Fibroblast of the aortic adventitia (primary cell): ENCODE measurements at places on chromosomes 11 and 22. TPM values are rescaled to one million over a fixed set of nuclear protein-coding genes. Genes with fewer than 3 reads are reported as not detected.

MMP27 gene
- total RNA-seq, result 0.18 TPM in 1 of 2 replicates, not detected in the other

DNA sequence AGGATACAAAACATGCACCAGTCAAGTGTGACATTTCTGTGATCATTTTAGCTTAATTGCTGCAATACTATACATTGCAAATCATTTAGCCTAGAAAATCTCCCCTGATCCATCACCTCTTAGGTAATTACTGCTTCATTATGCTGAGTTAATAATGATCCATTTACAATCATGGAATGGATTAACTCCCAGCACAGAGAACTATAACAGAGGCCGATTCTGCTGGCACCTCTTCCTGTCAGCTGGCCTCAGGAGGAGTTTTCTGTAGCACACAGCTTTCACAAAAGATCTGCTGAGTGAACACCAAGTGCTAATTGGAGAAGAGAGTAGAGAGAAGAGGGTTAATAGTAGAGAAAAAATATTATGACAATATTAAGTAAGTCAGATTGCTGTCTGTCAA, 591.8 kb upstream of the KIRREL3 start:
- no peak for DNase-seq

DNA sequence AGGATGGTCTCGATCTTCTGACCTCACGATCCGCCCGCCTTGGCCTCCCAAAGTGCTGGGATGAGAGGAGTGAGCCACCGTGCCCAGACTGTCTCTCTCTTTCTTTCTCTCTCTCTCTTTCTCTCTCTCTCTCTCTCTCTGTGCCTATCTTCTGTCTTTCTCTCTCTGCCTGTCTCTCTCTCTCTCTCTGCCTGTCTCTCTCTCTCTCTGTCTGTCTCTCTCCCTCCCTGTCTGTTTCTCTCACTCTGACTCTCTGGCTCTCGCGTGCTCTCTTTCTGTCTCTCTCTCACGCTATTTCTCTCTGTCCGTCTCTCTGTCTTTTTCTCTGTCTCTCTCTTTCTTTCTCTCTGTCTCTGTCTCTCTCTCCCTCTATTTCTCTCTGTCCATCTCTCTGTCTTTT, 3911.2 kb upstream of the OR11H1 start:
- peak; percentile 8 for DNase-seq

DNA sequence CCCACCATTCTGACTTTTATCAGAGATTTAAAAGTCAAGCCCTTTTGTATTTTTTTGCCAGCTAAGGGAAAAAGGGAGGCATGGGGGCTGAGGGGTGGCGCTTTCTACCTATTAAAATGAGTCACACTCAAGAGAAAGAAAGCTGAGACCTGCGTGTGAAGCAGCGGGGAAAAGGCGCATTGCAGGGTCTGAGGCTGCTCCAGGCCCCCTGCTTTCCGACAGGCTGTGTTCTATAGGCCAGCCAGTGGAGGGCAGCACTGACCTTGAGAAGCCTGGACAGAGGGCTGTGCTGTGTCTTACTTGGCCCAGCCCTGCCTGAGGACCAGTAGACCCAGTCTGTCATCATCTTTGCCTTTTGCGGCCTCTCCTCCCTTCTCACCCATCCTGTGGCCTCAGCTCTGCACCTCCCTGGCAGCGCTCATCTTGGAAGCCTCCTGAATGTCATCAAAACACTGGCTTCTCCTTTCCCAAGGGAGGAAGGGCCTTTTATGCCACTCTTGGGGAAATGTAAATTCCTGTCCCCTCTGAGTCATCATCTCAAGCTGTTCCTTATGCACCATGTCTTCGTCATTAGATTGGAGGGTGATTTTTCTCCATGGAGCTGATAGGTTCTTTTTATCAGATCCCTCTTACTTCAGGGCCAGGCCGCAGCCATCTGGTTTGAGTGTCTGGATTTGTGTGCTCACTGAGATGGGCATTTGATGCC, 12.6 kb upstream of the MAPK8IP1 start:
- DNase-seq, result peak; percentile 65

RAB36 gene
- total RNA-seq, result 3.5 and 4.6 TPM in 2 replicates

DNA sequence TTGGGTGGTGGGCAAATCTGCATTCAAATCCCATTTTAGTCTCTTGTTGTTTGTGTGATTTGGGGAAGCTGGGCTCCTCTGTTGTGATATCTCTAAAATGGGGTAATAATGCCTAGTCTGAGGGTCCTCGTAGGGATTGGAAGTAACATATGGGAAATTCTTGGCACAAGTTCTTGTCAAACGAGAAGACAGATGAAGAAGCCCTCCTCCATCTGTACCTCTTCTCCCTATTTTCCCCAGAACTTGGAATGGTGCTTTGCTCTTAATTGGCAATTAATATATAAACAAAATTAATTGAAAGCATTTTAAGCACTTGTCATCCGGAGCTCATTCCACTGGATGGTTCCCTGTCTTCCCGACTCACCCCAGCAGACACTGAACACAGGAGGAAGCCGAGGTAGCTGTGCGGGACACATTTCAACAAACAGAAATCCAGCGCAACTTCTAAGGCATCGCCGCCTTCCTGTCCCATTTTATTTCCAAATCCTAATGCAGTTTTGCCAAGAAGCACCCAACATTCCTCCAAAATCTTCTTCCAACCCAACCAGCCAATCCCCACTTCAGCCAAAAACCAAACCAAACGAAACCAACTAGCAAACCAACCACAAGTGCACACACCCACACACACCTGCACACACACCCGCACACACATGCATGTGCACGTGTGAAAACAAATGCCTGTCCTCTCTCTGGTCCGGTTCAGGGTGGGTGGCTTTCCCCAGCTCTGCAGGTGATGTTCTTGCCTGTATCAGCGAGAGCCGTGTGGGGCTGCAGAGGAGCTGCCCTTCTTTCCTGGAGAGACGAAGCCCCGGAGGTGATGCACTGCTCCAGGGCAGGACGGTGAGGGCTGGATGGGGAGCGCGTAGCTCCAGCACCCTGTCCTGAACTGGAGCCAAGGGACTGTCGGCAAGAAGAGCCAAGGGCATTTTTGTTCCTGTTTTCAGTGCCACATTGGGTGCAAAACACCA, 100.8 kb upstream of the B3GAT1 start:
- no peak for DNase-seq

NFRKB gene
- 8.8 and 21.5 TPM in 2 replicates for total RNA-seq

NAALADL1 gene
- total RNA-seq, result 9.7 and 11.5 TPM in 2 replicates

- no peak for DNase-seq
Measured at GRCh38 chr22:47393191-47393590, 630.7 kb downstream of the TBC1D22A start.

PHLDA2 gene
- 1.2 and 3.8 TPM in 2 replicates for total RNA-seq

DNA sequence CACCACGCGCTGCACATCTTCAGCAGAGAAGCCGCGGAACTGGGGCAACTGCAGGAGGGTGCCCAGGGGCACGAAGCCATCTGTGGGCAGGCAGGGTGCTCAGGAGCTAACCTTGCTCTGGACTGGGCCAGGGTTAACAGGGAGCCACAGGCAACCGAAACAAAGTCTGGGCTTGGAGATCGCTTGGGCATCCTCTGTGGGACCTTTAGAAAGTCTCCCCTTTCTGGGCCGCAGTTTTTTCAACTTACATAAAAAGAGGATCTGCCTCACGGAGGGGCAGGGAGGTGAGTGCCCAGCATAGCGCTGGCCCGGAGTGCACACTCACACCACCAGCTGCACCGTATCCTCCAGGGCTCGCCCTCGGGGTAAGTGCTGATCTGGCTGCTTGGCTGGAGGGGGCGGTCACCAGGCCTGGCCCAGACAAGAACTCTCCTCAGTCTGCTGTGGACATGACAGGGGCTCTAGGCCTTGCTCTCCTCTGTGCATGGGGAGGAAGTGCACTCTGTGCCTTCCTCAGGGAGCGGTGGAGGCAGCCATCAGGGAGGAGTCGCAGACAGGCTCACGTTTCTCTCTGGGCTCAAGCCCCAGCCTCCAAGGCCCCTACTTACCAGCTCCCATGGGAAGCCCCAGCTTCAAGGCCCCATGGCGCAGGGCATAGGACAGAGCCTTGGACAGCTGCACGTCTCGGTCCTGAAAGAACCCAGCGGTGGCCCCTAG, 937 bp downstream of the TRPT1 start:
- DNase-seq, result no peak

- peak; percentile 23 for DNase-seq
Measured at GRCh38 chr11:68373815-68374501, 61.6 kb downstream of the LRP5 start.

- DNase-seq, result peak; percentile 80
Measured at GRCh38 chr11:44946263-44946662, 4.4 kb downstream of the TP53I11 start.

- DNase-seq, result no peak
Measured at GRCh38 chr22:30008401-30008800, 71.9 kb upstream of the HORMAD2 start.

DNA sequence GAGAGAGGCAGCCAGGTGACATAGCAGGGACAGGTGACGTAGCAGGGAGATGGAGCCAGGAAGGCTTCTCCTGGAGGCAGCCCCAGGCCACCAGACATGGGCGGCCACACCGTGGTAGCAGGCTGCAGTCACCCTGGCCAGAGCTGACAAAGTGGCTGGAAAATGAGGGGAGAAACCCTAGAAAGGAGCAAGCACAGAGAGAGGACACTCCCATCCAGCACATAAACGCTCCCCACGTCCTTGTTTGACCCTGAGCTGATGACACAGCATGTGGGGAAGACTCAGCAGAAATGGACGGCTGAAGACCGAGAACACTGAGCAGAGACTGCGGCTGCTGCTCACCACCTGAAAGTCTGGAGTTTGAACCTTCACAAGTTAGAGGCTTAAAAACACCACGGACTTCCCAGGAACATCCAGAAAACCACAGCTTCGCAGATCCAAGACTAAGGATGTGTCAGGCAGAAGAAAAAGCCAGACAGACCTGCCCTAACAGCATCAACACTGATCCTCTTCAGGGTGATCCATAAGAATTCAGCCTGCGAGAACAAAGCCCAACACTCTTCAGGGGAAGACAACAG, 28.7 kb downstream of the DRD4 start:
- peak; percentile 59 for DNase-seq

CCDC15 gene
- 3.6 and 9.8 TPM in 2 replicates for total RNA-seq

DNA sequence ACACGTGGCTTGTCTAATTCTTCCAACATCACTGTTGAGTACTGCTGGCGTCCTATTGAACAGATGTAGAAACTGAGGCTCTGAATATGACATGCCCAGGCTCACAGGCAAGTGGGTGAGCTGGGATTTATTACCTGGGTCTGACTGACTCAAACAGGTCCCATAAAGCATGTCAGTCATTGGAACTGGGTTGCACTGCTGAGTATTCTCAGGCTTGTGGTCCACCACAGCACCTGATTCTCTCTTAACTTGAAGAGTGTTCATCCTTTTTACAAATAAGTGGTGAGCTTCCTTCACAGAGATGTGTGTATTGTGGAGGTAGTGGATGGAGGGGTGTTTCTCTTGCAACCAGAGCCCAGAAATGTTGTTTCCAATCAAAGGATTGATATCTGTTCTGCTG, 44.5 kb downstream of the SC5D start:
- no peak for DNase-seq

DNA sequence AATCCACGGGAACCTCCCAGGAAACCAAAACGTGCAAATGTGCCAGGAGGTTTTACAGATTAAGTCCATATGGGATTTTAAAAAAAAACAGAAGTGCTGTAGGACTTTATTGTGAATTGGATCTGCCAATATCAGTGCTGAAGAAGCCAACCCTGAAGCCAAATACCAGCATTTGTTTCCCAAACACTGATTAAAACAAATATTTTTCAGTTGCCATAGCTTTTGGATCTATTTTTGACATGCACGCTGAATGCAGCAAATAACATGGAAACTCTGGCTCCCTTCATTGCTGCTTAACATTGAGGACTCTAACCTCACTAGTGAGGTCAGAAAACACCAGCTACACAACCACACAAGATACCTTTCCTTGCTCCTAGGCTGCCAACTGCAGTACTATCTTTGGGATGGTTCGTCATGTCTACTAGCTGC, 28.4 kb upstream of the SIK2 start:
- DNase-seq, result peak; percentile 57

MPST gene
- 31.9 and 48.9 TPM in 2 replicates for total RNA-seq

- DNase-seq, result no peak
Measured at GRCh38 chr22:47144076-47144765, 381.8 kb downstream of the TBC1D22A start.
